ENCODE measurements at places on chromosomes 4 and X.

DNA sequence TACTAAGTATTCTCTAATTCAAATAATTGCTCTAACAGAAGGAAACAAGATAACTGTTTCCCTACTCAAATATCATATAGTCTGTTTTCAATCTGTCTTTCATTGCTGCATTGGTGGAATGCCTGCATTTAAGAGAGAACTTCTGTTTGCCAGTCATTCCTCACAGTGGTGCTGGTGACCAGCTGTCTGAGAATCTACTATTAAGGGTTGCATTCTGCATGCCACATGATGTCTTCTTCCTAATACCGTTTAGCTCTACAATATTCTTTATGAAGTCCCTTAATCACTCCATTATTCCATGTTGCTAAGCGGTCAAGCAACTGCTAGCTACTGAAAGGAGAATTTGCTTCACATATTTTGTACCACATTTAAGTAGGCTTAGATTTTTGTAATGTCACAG, 167.1 kb upstream of the CENPE start:
- DNase-seq = no peak

GRCh38 chr4:38684951-38685844, 21.2 kb downstream of the KLF3 start:
- DNase-seq = no peak

- no peak for DNase-seq
Observed at GRCh38 chr4:115484479-115484878, 371.1 kb upstream of the NDST4 start.

- DNase-seq = no peak
Observed at GRCh38 chr4:7687006-7687405, 252.3 kb upstream of the PSAPL1 start.

- no peak for DNase-seq
Observed at GRCh38 chrX:15050395-15050794, 177.2 kb downstream of the MOSPD2 start.

DNA sequence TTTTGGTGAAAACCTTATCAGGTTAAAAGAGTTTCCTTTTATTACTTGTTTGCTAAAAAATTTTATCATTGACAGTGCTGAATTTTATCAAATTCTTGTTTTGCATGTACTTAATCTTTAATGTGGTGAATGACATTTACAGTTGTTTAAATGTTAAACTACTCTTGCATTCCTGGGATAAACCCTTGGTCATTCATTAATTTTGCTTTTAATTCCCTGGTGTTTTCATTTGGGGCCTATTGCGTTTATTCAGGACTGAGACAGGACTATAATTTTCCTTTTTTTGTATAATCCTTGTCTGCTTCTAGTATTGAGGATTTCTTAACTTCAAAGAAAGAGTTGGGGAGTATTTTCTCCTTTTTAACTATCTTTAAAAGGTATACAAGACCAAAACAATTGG, 98.7 kb upstream of the TLL1 start:
- no peak for DNase-seq

DNA sequence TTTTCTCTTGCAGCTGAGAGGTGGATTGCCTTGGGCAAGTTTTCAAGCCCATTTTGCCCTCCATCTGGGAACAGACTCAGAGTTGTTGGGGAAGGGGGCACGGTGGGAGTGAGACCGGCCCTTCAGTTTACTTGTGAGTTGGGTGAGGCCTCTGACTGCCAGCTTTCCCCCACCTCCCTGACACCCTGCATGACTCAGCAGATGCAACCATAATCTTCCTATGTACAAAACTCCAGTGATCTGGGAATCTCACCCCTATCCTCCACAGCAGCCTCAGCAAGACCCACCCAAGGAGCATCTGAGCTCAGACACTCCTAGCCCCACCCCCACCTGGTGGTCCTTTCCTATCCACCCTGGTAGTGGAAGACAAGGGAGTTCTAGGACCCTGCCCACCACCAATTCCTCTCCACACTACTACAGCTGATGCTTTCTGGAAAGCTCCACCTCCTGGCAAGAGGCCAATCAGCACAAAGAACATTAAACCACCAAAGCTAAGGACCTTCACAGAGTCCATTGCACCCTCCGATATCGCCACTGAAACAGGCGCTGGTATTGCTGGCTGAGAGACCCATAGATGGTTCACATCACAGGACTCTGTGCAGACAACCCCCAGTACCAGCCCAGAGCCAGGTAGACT, 99.4 kb upstream of the STK26 start:
- no peak for DNase-seq

- DNase-seq = no peak
Observed at GRCh38 chr4:186264660-186265059, 1.3 kb upstream of the F11 start.

- DNase-seq = peak; percentile 48
Observed at GRCh38 chr4:105061136-105061696, 85.5 kb upstream of the TET2 start.

- no peak for DNase-seq
Observed at GRCh38 chr4:15037923-15038541, 35.8 kb downstream of the CPEB2 start.

DNA sequence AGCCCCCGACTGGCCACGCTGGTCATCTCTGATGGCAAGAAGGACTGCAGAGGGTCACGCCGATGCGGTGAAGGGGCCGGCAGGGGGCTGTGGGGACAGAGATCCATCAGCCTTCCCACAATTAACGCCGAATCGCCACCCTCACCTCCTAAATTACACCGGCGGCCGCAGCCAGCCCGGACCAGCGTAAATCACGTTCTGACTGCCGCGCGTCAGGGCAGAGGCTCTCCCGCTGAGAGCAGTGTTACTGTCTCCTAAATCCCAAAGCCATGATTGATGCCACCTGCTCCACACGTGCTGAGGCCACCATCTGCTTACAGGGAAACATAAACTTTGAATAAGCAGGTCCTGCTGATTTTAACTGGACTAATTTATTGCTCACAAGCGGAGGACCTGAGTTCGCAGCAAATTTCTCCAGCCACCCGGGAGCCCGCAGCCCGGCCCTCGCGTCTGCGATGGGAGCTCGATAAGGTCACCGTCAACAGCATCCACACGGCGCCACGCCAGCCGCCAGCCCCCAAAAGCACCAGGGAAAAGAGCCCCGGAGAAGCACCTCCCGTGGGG, 127.3 kb upstream of the NKX1-1 start:
- no peak for DNase-seq

- no peak for DNase-seq
Observed at GRCh38 chr4:121192480-121192879, 28.4 kb upstream of the TNIP3 start.

DNA sequence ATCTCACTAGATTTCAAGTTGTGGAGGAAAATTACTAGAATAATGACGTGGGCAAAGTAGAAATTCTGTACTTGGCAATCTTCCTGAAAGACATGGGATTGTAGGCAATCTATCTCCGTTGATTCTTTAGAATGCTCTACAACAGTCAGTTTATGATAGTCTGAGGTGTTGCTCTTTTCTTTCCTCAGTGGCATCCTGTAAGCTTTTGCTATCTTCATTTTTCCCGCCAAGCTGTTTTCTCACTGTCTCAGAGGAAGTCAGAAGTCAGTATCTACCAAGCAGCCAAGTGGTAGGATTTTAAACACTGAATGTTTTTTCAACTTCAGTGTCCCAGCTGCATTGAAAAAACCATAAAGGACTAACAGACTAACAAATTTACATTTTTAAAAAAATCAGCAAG, 23.7 kb downstream of the PCDH7 start:
- no peak for DNase-seq

DNA sequence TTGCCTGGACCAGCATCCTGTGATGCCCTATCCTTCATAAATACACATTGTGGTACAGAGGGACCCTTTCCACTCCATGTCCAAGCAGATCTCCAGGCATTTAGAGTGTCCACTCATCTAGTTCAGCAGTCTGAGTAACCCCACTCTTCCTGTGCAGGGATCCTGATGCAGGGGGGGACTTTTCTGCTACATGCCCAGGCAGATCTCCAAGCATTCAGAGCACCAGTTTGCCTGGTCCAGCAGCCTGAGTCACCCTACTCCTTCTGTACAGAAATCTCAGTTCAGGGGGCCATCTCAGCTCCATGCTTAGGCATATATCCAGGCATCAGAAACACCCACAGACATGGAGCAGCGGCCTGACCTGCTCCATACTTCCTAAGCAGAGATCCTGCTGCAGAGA, 1089.8 kb downstream of the FAT4 start:
- no peak for DNase-seq

DNA sequence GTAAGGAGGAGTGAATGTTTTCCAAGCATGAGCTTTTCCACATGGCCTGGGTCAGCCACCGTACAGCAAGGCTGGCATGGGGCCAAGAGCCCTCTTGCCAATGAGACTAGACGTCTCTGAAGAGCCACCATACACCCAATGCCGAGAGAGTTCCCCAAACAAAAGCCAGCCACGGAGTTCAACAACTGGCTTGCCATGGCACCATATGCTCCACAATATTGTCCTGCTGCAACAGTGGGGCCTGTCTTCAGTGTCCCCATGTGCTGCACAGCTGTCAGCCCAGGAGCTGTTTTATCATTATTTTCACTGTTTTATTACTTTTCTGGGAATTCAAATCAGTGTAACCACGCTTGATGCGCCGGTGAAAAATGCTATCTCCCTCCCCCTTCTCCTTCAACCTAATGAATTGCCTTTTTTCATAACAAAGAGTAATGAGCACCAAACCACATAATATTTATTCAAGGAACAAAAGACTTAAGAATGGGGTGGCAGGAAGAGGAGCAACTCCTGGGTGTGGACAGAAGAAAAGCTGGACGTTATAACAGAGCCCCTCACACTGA, 18.4 kb downstream of the MAML3 start:
- DNase-seq = no peak

GRCh38 chrX:31190221-31190975, 118.6 kb upstream of the FTHL17 start:
- DNase-seq = no peak

DNA sequence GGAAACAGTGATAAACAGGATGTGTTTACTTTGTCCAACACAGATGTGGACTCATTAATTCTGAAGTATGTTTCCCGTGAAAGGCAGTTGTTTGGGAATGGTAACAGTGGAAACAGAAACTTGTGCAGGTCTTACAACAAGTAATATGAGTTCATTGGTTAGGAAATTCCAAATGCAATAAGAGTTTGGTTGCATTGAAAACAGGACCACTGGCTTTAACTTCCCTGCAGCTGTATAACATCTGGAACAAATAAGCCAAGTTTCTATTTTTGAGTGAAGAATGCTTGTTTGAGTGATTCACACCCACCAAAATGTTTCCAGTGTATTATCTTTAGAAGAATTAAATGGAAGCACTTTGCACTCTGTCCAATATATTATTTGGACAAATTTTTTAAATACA, 82.4 kb upstream of the BMP3 start:
- no peak for DNase-seq

DNA sequence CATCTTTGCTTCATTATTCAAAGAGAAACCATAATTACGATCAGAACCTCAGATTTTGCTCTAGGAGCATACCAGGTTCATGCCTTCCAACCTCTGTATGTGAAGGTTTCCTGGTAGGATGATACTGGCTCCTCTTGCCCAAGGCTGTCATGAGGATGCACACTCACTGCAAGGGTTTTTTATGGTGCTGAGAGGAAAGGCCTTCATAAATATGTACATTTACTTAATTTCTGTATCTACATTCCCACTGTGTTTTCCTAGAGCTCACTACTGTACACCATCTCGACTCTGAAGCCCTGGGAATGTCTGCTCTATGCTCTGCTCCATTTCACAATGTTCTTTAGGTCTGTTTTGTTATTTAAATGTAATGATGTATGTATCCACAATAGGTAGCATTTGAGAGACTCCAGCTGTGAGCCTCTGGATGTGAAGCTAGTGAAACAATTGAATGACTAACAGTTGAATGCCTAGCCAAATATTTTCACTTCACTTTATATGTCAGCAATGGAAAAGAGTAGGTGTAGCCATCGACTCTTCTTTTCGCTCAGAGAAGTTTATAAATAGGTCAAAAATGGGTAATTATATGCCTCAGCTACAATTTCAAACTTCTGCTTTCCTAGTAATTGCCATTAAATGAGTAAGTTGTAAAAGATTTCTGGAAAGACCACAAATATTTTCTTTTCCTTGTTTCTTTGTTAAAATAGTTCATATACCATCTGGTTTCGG, 228.0 kb downstream of the PALLD start:
- no peak for DNase-seq

DNA sequence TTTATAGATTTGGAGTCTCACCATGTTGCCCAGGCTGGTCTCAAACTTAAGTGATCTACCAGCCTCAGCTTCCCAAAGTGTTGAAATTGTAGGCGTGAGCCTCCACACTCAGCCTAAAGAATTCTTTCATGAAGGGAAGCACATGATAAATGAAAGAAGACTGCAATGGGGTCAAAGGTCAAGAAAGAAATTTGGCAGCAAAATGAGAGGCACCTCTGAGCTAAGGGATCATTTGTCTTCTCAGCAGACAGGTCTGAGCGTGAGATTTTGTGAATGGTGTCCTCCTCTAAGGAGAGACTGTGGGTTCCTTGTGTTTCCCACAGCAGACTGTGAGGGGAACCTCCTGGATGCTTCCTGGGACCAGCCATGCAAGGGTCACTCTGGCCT, 57.5 kb upstream of the EGFL6 start:
- DNase-seq = no peak

- DNase-seq = no peak
Observed at GRCh38 chrX:31209005-31209628, 137.3 kb upstream of the FTHL17 start.

- no peak for DNase-seq
Observed at GRCh38 chr4:15078682-15079642, 76.7 kb downstream of the CPEB2 start.

- DNase-seq = no peak
Observed at GRCh38 chr4:70559211-70559830, 32.7 kb upstream of the AMBN start.

DNA sequence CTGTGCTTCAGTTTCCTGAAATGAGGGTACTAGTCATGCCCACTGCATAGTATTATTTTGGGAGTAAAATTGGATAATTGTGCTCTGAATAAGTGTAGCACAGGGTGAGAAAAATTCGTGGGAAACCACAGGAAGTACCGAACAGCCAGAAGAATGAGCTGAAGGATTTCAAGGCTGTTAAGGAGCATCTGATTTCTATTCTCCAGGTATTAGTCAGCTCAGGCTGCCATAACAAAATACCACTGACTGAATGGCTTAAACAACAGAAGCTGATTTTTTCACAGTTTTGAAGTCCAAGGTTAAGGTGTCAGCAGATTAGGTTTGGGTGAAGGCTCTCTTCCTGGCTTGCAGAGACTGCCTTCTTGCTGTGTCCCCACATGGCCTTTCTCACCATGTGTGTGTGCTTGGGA, 41.9 kb downstream of the WWC2 start:
- DNase-seq = no peak

DNA sequence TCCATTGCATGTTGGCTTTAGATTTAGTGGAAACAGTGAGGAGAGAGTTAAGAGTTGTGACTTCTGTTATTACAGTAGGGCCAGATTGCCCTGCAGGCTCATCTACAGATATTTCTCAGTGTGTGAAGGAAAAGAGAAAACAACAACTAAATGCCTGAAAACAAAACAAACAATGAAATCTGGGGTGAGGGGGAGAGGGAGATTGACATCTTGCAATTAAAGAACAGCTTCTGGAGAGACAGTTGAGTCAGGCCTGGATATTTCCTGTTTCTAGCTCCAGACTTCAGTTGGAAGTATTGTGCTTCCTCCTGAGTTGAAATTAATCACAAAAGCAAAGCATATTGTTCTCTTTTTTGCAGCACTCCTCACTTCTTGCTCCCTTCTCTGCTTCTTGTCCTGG, 108.3 kb upstream of the SCML1 start:
- no peak for DNase-seq
